ENCODE measurements at places on chromosomes 16 and 17.
A peak's percentile ranks its signal among the peaks of the same experiment; 100 is the strongest.

DNA sequence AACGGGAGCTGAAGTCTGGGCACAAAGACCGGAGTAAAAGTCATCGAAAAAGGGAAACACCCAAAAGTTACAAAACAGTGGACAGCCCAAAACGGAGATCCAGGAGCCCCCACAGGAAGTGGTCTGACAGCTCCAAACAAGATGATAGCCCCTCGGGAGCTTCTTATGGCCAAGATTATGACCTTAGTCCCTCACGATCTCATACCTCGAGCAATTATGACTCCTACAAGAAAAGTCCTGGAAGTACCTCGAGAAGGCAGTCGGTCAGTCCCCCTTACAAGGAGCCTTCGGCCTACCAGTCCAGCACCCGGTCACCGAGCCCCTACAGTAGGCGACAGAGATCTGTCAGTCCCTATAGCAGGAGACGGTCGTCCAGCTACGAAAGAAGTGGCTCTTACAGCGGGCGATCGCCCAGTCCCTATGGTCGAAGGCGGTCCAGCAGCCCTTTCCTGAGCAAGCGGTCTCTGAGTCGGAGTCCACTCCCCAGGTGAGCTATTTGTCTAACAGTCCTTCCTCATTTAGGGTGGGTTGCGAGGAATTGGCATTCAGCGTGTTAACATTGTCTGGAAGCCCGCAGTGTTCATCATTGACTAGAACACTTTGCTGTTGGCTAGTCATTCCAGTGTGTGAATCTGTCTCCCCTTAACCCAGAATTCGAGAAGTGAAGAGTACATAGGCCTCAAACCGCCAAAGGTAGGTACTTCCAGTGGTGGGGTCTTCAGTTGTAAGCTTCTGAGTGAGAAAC is 1.5 kb downstream of the CDK12 start:
- no peak for DNase-seq

DNA sequence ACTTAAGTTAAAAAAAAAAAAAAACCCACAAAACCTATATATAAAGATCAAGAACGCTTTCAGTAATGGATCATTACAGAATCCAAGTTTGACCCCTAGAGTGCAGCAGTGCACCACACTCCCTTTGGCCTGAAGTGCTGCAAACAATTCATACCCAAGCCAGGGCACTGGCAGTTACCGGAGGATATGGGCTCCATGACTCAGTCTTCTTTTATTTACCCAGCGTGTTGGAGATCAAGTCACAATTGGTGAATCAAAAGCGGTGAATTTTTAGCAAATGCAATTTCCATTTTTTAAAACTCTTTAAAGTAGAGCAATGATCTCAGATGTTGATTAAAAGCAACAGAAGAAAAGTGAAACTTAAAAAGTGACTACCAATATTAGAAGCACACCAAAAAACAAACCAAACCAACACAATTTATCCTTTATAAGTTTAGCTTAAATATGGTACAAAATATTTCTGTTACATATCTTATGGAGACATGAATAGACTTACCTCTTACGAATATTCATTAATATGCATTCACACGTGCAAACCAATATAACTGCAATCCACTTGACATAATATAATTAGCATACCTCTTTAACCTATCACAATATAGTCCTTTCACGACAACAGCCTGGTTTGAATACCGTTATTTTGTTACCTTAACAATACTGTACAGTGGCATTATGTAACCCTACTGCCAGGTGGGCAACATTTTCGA is 46.3 kb downstream of the ZNF652 start:
- peak; percentile 19 for DNase-seq

DNA sequence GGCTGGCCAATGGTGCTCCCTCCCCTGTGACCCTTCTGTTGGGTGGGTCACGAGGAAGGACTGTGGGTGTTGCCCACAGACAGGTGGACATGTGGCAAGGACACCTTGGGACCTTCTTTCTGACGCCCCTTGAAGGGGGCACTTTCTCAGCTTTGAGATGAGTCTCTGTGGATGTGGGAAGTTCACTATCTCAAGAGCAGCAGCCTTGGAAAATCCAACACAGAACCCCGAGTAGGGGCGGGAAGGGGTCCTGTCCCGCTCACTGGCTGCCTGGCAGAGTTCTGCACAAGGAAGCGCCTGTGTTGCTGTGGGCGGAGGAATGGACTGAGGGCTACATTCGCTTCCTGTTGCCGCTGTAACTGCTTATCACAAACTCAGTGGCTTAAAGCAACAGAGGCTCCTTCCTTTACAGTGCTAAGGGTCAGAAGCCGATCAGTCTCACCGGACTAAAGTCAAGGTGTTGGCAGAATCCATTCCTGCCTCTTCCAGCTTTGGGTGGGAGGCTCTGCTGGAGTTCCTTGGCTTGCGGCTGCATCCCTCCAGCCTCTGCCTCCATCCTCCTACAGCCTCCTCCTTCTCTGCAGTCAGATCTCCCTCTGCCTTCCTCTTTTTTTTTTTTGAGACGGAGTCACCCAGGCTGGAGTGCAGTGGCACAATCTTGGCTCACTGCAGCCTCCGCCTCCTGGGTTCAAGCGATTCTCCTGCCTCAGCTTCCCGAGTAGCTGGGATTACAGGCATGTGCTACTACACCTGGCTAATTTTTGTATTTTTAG is 305.2 kb downstream of the SEC14L1 start:
- DNase-seq: no peak

GRCh38 chr16:61862221-61863155 is 173.8 kb downstream of the CDH8 start:
- no peak for DNase-seq

DNA sequence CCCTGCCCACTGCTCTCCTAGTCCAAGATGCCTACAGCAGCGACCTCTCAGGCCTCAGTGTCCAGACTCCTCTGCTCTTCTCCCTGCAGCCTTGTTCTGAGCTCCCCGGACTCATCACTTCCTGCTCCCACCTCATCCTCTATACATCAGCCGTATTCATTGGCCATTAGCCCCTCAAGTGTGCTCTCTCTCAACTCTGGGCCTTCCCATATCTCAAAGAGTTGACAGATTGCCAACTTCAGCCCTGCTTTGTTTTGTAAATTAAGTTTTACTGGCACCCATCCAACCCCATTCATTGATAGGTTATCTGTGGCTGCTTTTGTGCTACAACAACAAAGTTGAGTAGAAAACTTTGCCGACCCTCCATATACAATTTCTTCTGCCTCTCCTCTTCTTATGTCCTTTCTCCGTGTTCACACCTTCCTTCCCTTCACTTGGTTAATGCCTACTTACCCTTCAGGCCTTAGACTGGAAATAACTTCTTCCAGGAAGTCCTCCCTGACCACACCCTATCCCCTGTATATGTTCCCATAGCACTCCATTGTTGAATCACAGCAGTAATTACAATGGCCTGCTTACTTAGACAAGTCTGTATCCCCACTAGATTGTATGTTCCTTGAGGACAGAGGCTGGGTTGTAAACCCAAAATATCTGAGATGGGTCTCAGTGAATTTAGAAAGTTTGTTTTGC is 63.4 kb upstream of the TANC2 start:
- no peak for DNase-seq

Data from amygdala (tissue), 56 donors.